ENCODE measurements at places on chromosomes 6 and 20.

DNA sequence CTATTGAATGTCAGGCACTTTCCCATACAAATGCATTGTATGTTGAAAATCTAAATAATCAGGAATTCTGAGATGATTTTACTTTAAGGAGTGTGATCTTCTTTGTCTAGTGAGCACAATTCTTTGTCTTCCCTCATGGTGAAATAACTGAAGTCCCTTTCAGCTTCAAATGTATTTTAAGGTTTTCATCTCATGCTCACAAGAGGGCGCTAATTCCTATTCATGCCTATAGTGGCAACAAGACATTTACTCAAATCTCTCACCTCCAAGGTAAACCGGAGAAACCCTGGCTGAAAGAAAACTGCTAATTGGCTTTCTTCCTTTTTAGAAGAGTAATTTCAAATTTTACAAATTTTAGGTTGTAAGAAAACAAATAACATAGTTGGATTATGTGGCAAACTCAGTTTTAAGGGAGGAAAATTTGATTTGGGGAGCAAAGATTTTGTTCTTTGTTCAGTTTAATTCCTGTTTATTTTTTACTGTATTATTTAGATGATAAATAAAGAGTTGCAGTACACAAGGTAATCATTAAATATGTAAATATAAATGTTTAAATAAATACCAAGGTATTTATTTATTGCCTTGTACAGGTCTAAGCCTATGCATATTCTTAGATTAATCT is 69.1 kb downstream of the SLC35F1 start:
- no peak for DNase-seq

DNA sequence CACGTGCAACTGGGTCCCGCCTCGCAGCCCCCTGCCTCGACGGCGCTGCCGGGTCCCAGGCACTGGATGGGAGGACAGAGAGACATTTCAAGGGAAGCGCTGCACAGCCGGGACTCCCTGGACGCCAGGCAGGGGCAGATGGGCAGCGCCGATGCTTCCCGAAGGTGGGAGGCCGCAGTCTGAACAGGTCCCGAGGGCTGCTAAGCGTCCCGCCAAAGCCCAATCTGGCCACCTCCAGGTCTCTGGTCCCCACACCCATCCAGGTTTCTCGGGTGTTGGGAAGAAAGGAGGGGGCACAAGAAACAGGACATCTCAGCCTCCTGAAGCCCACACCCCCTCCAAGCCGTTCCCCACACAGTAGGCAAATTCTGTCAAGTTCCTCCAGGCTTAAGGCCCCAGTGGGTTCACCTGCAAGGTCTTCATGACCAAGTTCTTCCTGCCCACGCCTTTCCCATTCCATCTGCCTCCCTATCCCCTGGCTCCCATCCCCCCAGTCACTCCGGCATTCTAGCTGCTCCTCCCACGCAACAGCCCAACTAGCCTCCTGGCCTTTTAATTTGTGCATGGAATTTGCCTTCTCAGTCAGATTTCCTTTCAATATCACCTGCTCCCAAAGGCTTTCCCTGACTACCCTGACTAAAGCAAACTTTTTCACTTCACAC is 5.4 kb upstream of the CPXM1 start:
- DNase-seq = no peak

DNA sequence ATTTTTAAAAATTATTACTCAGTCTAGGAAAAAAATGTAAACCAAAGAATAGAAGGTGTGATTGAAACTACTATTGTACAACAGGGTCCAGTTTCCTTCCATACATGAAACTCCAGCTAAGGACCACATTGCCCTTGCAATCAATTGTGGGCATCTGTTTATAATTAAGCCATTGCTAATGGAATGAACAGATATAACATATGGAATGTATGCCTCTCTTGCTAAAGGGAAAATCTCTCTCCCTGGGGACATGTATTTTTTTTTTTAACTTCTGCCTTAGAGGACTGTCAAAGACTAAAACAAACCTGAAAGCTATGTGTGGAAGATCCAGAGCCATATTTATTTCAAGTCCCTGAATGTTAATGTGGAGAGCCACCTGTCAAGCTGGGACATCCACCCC is 336.8 kb upstream of the MANEA start:
- no peak for DNase-seq

GRCh38 chr6:5153186-5153585 is 68.0 kb downstream of the PPP1R3G start:
- no peak for DNase-seq

DNA sequence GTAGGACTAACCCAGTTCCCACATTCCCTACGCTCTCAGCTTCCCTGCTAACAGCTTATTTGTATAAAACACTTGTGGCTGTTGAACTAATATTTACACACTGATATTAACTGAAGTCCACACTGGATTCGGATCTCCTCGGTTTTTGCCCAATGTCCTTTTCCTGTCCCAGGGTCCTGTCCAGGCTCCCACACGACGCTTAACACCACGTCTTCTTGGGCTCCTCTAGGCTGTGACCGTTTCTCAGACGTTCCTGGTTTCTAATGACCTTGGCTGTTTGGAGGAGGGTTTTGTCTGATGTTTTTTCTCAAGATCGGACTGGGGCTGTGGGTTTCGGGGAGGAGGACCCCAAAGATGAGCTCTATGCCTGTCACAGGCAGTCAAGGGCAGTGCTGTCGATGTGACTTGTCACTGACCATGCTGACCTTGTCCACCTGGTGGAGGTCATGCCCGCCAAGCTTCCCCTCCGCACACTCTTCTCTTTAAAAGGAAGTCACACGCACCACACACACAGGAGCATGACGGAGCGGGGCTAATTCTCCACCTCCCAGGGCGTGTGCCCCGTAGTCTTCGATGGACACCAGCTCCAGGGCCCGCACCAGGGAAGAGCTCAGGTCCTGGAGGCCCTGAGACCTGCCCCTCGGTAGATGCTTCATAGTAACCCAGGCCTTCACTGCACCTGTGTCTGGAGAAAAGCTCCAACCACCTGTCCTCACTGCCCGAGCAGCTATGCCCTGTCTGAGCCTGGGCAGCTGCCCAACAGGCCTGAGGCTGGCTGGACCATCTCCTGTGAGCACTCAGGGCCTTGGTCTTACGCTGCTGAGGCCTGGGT is 72.0 kb downstream of the TTLL2 start:
- peak; percentile 84 for DNase-seq

- DNase-seq = no peak
These were observed 3.4 kb upstream of the RNF217 start for GRCh38 chr6:124958759-124959354.

DNA sequence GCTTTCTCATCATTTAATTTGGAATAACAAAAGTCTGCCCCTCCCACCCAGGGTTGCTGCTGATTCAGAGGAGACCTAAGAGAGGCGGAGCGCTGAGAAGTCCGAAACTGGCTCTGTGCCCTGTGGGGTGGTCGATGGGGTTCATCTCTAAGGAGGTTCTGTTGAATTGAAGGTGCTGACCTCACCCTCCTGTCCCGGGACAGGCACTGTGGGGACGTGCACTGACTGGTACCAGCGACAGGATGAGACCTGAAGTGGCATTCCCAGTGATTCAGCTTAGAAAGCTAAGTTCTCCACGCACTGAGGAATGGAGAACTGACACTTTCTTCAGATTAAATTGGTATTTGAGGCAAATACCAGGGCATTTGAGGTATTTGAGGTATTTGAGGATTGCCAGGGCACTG is 1.3 kb downstream of the GUCA1B start:
- no peak for DNase-seq

DNA sequence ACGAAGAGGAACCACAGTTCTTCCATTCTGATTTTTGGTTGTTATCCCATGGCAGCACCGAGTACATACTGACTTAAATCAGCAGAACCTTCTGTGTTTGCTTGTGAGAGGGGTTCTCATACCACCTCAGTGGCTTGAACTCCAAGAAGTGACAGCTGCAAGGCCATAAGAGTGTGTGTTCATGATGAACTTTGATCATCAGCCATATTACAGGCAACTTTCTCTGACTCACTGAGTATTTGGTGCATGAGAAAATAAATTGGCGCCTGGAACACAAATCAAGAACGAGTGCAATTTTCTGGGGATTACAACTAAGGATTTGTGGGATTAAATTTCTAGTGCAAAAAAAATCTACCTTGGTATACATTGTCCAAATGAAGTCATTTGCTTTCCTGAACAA is 68.9 kb downstream of the CYP39A1 start:
- no peak for DNase-seq

GRCh38 chr20:23200413-23200812 is 114.3 kb upstream of the CD93 start:
- no peak for DNase-seq

GRCh38 chr6:79307321-79308036 is 73.0 kb upstream of the HMGN3 start:
- DNase-seq = no peak

- DNase-seq = no peak
These were observed 124.3 kb downstream of the SCAF8 start for GRCh38 chr6:154857529-154857928.

DNA sequence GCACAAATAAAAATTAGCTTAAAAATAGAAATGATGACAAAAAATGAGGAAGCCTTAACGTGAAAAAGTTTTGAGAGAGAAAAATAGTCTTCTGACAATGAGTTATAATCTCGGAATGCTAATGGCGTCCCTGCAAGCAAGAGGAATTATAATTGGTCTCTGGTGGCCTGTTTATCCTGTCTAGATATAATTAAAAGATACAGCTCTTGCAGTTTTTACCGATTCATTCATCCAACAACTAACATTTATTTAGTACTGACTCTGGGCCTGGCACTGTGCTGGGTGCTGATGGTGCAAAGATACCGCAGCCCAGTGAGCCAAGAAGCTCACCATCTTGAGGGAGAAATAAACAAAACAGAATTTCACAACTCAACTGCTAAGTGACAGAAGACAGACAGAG is 31.6 kb upstream of the ANKRD60 start:
- no peak for DNase-seq

- DNase-seq = no peak
These were observed 147.9 kb upstream of the PRND start for GRCh38 chr20:4573564-4574355.

- DNase-seq = no peak
These were observed 558.2 kb upstream of the JAG1 start for GRCh38 chr20:11231742-11232648.

DNA sequence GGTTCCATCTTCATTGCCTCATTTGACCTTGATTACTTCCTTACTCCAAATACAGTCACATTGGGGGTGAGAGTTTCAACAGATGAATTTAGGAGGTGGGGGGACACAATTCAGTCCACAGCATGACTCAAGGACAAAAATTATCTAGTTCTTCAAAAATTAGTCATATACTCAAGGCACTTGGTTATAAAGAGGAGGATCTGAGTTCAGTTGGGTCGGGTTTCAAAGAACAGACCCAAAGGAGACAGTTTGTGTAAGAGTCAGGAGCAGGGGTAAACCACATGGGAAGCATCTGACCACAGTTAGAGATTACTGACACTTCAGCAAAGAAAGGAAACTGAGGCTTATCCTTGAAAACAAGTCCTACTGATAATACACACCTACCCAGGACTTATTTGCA is 138.0 kb downstream of the TBC1D7 start:
- no peak for DNase-seq

DNA sequence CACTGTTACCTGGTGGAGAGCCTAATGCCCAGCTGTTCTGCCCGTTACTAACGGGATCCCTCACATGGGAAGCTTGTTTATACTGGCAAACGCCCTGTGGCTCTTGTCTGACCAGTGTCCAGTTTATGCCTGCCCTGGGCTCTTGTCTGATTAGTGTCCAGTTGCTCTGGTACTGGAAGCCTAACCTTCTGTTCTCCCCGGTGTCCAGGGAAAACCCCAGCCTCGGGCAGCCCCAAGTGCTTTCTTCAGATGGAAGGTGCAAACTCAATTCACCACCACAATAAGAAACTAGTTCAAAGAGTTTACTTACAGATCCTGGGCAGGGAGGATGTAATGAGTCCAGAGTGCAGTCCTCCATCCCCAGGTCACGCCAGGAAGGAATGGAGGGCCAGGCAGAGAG is 148.4 kb downstream of the TBXT start:
- DNase-seq = no peak

DNA sequence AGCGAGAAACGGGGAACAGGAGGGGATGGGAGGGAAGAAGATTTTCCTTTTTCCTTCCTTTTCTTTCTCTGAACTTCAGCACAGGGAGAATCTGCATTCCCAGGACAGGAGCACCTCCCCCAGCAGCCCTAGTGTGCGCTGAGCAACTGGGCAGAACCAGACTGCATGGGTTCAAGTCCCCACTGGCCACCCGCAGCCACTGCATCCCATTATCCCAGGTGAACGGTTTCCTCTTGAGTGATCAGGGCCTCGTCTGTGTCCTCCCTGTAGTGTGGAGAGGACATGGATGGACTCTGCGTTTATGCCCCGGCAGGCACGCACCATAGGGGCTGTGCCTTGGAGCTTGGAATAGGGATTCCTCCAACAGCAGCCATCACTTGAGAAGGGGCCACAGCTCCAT is 53.0 kb downstream of the ANKRD60 start:
- DNase-seq = no peak

DNA sequence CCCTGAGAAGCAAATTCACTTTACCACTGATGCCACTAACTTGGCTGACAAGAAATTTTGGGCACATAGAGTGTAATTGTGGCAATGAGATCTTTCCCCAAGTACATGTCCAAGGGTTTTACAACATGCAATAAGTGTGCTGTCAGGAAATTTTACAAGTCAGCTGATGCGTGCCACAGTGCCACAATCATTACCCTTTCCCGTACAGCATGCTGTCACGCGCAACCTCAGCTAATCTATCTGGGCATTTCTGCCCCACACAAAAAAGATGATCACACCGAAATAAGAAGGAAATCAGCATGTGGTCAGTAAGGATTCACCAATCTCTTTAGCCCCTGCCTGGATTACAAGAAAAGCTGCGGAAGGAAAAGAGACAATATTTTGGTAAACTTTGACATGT is 163.6 kb upstream of the PREP start:
- DNase-seq = no peak

- DNase-seq = peak; percentile 27
These were observed 52.9 kb downstream of the NEDD9 start for GRCh38 chr6:11179419-11180202.

GRCh38 chr20:856361-856775 is 22.9 kb downstream of the FAM110A start:
- no peak for DNase-seq

DNA sequence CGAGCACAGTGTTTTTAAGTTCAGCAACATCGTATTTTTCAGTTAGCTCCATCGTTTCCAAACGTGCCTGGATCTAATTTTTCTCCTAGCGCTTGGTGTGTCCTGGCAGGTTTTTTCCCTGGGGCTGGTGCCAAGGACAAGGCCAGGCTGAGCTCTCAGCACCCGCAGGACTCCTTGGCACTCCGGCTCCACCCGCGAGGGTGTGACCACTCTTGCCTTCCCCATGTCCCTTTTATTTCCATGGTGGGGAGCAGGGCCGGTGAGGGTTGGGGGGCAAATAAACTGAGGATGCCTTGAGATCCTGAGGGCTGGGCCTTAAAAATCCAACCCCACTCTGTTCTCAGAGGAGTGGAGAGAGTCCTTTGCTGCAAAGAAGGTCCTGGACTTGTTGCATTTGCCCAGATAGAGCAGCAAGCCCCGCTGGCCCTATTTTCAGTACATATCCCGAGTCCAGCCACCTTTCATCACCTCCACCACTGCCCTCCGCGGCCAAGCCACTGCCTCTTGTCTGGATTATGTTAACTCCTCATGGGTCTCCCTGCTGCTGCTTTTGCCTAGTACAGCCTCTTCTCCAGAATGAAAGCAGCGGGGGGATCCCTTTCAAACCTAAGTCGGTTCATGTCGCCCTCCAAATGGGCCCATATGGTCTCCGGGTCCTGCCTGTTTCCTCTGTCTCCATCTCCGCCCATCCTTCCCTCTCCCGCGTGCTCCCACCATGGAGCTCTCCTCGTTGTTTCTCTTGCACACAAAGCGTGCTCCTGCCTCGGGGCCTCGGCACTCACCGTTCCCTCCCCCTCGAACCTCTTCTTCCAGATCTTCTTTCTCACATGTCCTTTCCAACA is 4.5 kb upstream of the RAB44 start:
- no peak for DNase-seq

Data from vagina (tissue), 2 donors.